Naive thymus-derived CD8-positive, alpha-beta T cell (primary cell): ENCODE measurements at places on chromosomes 5 and 9. TPM values are rescaled to one million over a fixed set of nuclear protein-coding genes. Genes with fewer than 3 reads are reported as not detected.

GRCh38 chr9:99005651-99006050 lies 61.9 kb downstream of the COL15A1 start:
- DNase-seq = no peak

DNA sequence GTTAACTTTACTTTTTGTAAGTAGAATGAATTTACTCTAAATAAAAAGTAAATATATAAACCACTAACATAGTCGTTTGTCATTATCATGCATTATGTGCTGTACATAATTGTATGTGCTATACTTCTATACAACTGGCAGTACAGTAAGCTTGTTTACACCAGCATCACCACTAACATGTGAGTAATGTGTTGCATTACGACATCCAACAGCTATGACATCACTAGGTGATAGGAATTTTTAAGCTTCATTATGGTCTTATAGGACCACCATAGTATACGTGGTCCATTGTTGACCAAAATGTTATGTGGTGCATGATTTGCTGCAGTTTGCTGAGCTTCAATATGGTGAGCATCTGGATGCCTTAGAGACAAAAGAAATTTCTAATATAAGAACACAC lies 819.1 kb upstream of the GRAMD2B start:
- no peak for DNase-seq

- no peak for DNase-seq
Measured at GRCh38 chr5:141649056-141649688, 2.0 kb downstream of the FCHSD1 start.

DNA sequence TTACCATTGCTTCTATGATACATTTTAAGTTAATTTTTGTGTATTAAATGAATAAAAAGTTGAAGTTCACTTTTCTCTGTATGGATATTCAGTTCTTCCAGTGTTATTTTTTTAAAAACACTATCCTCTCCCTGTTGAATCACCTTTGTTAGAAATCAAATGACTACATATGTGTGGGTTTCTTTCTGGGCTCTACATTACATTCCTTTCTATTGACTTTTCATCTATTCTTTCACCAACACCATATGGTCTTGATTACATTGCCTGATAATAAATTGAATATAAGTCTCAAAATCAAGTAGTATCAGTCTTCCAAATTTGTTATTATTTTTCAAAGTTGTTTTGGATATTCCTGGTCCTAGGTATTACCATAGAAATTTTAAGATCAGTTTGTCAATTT lies 7.3 kb upstream of the RASEF start:
- no peak for DNase-seq

- DNase-seq = no peak
Measured at GRCh38 chr5:156892223-156892622, 42.1 kb downstream of the PPP1R2B start.

DNA sequence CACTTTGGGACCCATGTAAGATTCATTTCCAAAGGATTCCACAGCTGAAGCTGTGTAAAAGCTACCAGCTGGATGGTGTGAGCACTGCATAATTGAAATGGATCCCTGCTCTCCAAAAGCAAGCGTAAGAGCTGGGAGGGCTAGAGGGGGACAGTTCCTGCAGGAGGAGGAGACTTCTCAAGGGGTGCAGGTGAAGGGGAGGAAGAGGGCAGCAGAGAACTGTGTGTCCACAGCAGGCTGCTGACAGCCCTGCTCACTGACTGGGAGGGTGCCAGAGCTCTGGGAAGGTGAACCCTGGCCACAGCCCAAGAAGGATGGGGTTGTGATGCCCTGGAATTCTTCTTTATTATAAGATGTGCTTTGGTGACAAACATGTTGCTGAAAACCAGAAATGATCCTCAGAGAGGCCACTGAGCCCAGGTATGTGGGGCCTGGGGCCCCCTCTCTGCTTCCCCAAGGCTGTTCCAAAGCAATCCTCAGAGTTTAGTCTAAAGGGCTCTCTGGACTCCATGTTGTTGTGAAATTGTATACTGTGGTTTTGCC lies 112.8 kb upstream of the SLC25A48 start:
- DNase-seq = no peak

DNA sequence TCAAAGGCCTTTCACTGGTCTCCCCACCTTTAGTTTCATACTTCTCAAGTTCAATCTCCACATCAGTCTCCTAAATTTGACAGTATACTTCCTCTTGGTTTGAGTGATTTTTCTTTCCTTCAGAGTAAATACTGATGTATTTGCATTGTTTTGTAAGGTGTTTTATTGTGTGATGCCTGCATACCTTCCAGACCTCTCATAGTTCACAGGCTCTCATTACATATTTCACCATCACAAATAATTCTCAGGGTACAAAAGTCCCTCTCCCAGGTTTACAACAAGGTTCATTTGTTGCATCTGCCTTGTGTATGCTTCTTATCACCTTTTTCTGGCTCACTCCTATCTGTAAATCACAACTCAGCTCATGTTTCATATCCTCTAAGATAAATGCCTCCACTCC lies 22.2 kb upstream of the TUSC1 start:
- DNase-seq = no peak

- no peak for DNase-seq
Measured at GRCh38 chr9:38022203-38022895, 46.7 kb downstream of the SHB start.

- no peak for DNase-seq
Measured at GRCh38 chr5:154654486-154655371, 100.4 kb upstream of the LARP1 start.

DNA sequence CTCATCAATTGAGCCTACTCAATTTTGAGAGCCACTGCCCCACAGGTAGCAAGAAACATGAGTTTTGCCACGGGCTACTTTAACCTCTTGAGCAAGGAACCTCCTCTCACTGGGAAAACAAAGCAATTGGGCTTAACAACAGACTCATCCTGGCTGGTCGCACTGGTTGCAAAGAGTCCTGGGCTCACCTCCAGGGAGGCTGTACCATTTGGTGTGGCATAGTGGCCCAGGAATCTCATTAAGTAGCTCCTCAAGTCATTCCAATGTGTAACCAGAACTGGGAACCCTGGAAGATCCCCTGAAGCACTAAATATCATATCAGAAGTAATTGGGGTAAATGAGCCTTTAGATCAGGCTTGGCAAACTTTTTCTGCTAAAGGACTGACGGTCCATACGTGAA lies 78.5 kb downstream of the MYO10 start:
- no peak for DNase-seq

DNA sequence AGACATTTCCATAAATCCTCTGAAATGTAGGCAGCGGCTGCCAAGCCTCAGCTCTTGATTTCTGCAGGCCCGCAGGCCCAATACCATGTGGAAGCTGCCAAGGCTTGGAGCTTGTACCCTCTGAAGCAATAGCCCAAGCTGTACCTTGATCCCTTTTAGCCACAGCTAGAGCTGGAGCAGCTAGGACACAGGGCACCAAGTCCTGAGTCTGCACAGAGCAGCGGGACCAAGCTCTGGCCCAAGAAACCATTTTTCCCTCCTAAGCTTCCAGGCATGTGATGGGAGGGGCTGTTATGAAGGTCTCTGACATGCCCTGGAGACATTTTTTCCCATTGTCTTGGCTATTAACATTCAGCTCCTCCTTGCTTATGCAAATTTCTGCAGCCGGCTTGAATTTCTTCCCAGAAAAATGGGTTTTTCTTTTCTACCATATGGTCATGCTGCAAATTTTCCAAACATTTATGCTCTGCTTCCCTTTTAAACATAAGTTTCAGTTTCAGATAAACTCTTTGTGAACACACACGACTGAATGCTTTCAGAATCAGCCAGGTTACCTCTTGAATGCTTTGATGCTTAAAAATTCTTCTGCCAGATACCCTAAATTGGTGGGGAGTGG lies 14.4 kb upstream of the ZFR start:
- no peak for DNase-seq

- DNase-seq = no peak
Measured at GRCh38 chr5:74314906-74315305, 325.6 kb downstream of the ENC1 start.

DNA sequence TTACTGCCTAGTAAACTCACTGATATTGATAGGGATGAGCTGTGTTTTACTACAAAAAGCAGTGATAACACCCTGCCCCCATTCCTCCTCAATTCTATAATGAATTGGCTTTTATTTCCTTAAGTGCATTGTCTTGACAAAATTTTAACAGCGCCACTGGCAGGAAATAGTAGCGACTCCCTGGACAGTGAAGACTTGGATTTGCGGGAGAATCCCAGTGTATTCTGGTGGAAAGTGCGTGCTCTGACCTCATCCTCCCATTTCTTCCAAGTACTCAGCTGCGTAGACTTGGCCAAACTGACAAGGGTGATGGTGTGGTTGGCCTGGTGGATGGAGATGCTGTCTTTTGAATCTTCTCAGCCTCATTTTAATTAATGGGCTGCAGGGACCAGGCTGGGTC lies 5.3 kb downstream of the TRIO start:
- DNase-seq = no peak

- DNase-seq = no peak
Measured at GRCh38 chr9:124580186-124580585, 73.0 kb upstream of the NR5A1 start.

DNA sequence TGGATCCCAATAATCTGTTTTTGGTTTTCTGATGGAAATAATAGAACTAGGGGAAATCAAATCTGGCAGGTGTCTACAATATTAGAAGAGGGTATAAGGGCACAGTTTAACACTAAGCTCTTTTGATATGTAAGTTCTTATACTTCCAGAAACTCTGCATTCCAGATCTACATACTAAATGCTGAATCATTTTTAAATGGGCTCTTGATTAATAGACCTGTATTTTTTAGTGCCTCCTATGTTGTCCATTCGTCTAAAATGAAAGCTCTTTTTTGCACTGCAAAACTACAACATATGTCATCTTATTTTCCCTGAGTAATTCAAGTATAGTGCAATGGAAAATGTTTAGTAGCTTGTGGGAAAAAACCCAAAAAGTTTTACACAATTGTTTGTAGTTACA lies 44.2 kb downstream of the NR6A1 start:
- no peak for DNase-seq

DNA sequence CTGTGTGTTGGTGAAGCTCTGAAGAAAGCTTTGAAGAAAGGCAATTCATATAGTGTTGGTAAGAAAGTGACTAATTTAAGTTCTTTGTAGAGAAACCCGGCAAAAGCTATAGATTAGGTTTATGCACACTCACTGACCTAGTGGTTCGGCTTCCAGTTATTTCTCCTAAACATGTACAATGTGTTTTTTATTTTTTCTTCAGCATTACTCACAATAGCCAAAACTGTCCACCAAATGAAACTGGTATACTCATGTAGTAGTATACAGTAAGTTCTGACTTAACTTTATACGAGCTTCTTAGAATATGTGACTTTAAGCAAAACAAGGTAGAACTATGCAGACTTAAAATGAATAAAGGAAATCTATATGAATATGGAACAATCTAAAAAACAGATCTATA lies 44.8 kb downstream of the PJA2 start:
- DNase-seq = no peak

- DNase-seq = no peak
Measured at GRCh38 chr5:36889264-36889663, 12.7 kb downstream of the NIPBL start.

GRCh38 chr9:124741662-124742061 lies 29.4 kb downstream of the NR6A1 start:
- no peak for DNase-seq

DNA sequence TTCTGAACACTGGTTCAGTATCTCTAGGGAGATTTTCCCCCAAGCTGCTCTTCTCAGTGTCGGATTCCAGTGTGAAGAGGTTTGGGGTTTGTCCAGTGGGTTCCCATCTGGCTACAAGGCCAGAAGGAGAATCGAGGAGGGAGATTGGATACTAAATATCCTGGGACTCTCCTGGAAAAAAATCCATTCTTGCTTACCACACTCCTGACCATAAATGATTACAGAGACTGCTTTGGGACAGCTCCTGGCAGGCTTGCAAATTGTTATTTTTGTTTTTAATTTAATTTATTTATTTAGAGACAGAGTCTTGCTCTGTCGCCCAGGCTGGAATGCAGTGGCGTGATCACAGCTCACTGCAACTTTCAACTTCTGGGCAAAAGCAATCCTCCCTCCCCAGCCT lies 4.7 kb upstream of the SUSD1 start:
- DNase-seq = no peak

- no peak for DNase-seq
Measured at GRCh38 chr9:26356491-26356890, 536.1 kb downstream of the CAAP1 start.

GRCh38 chr5:131981516-131981915 lies 29.9 kb downstream of the ACSL6 start:
- DNase-seq = no peak

- no peak for DNase-seq
Measured at GRCh38 chr9:84759300-84759750, 89.8 kb downstream of the NTRK2 start.

DNA sequence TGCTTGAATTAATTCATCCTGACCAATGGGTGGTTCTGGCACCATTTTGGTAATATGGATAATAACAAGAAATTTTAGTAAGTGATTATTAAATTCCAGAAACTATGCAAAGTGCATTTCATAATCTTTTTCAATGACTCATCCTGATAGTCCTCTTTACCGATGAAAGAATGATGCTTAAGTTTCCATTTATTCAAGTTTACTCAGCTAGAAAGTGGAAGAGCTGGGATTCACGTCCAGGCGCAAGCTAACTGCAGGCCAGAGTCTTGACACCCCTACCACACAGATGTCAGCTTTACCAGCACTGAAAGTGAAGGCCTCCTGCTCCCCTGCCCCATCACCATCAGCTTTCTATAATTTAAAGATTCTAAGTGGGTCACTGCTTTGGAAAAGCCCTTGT lies 493.5 kb upstream of the WWC1 start:
- DNase-seq = no peak

DNA sequence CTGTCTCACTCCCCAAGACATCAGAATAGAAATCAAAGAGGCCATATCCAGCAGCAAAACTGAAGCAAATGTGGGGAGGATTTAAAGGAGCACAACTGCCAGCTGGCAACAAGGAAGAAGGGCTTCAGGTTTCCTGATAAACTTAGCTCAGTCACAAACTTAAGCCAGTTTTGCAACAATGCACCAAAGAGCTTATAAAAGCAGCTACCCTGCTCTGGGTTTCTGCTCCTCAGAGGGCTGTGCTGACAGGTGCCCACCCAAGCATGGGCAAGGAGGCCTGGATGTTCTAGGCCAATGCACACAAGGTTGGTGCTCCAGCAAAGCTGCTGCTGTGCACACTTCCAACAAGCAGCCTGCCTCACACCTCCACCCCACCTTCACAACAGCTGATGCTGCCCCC lies 132.9 kb downstream of the SIL1 start:
- DNase-seq = no peak

- DNase-seq = no peak
Measured at GRCh38 chr5:35246900-35247647, 16.8 kb upstream of the PRLR start.

Gene DBH
- polyA plus RNA-seq = not detected

Gene RNF130
- 23.2 TPM for polyA plus RNA-seq

Gene RAB3C
- polyA plus RNA-seq = not detected

Gene PTBP3
- polyA plus RNA-seq = 35.9 TPM

Gene RFESD
- 13.4 TPM for polyA plus RNA-seq

Gene CCDC183
- 0.18 TPM for polyA plus RNA-seq

Gene SLCO6A1
- not detected for polyA plus RNA-seq

Gene OR13C2
- not detected for polyA plus RNA-seq

Gene SIGMAR1
- 71.8 TPM for polyA plus RNA-seq

Gene SLC1A1
- not detected for polyA plus RNA-seq
